ENCODE measurements at places on chromosomes 1 and 21.

- DNase-seq: no peak
Measured at GRCh38 chr1:186849826-186850225, 21.1 kb downstream of the PLA2G4A start.

DNA sequence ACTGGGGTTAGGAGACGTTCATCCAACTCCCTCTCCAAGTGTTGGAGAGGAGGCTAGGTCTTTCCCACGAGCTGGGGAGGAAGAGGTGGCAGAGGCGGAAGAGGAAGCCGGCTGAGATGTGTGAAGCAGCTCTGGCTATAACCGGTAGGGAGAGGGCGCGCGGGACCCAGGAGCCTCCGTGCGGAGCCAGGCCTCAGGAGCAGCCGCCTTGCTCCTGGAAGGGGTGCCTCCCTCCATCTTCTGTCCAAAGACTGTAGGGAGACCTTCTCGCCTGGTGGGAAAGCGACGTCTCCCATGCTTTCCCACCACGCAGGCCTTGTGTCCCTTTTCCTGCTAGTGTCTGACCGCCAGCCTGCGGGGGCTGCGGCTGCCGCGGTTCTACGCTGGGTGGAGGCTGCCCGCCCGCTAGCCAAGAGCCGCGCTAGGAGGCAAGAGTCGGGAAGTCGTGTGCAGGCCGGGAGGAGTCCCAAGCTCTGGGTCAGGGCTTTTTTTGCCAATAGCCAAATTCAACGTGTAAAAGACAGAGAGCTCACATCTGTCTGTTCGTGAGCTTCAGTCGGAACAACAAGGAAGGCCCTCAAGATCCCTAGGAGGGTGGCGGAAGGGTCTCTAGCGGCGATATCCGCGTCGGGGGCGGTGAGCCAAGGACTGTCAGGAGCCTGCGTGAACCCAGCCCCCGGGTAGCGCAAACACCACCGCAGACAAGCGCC, 8.4 kb upstream of the NBPF11 start:
- DNase-seq: no peak

GRCh38 chr21:44958471-44959191, 18.8 kb downstream of the SLX9 start:
- DNase-seq: no peak

- no peak for DNase-seq
Measured at GRCh38 chr1:82947278-82947677, 1051.7 kb downstream of the TTLL7 start.

GRCh38 chr1:193905288-193906085, 719.1 kb upstream of the B3GALT2 start:
- no peak for DNase-seq

Data from GM12878 (cell line).